ENCODE measurements at places on chromosomes 2 and 18. TPM values are rescaled to one million over a fixed set of nuclear protein-coding genes. Genes with fewer than 3 reads are reported as not detected.

SMYD1 gene
- not detected for total RNA-seq

PLEK gene
- total RNA-seq = not detected

ANKRD62 gene
- not detected for total RNA-seq

RRM2 gene
- total RNA-seq = 101 TPM

DNAJC5G gene
- total RNA-seq = not detected

GATA6 gene
- total RNA-seq = 0.03 TPM

ALK gene
- not detected for total RNA-seq

SERPINB8 gene
- total RNA-seq = 39.4 TPM

CD207 gene
- not detected for total RNA-seq

- DNase-seq = no peak
These were observed 37.5 kb downstream of the SNED1 start for GRCh38 chr2:241035818-241036396.

DNA sequence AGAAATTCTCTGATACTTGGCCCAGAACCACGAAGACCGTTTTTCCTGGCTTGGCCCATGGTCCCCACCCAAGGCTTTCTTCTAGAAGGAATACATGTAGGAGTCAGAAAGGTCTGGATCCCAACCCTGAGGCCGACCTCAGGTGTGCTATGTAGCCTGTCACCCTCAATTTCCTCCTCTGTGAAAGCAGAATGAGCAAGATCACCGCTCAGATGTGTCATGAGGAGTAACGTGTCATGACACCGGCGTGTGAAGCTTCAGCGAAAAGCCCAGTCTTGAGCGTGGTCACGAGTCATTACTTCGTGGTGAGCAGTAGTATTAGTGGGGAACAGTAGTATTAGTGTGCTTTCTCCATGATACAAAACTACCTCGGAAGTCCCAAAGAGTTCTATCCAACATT, 103.4 kb downstream of the ALPK2 start:
- peak; percentile 70 for DNase-seq

DNA sequence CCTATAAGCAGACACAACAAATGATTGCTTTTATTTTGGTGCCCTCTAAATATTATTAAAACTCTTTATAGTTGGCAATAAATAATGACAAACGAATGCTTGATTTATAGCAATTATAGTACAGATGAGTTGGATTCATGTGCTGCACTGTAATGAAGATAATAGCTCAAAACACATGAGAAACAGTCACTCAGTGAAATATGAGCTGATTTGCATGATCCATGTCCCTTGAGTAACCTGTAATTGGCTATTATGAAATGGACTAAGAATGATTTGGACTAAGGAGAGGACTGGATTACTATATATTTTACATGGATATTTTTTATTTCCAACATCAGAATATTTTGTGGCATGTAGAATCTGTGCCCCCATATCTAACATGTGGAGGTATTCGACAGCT, 365.6 kb upstream of the UBE2E3 start:
- no peak for DNase-seq

DNA sequence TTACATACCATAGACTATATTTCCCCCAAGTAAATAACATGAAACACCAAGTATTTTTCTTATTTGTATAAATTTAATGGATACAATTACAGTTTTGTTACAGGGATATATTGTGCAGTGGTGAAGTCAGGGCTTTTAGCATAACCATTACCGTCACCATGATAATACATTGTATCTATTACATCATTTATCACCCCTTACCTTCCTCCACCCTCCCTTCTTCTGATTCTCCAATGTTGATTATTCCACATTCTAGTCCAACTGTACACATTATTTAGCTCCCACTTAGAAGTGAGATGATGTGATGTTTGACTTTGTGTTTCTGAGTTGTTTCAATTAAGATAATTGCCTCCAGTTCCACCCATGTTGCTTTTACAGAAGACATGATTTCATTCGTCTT, 35.2 kb upstream of the NETO1 start:
- DNase-seq = no peak

- no peak for DNase-seq
These were observed 77.8 kb downstream of the ATP9B start for GRCh38 chr18:79147014-79147413.

DNA sequence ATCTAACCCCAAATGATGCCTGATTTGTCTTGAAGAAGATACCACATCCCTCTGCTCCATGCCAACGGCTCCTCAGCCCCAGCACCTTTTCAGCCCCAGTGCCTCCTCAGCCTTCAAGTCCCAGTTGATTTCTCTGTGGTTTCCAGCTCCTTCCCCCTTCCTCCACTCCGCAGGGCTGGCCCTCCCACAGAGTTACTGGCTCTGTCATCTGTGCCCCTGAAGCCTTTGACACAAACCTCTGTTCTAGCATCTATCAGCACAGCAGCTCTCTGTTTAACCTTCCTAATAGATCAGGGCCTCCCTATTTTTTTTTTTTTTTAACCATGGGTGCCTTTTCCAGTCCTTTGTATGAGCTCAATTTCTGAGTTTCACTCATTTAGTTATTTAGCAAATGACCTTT, 201.3 kb upstream of the CXCR4 start:
- DNase-seq = no peak

DNA sequence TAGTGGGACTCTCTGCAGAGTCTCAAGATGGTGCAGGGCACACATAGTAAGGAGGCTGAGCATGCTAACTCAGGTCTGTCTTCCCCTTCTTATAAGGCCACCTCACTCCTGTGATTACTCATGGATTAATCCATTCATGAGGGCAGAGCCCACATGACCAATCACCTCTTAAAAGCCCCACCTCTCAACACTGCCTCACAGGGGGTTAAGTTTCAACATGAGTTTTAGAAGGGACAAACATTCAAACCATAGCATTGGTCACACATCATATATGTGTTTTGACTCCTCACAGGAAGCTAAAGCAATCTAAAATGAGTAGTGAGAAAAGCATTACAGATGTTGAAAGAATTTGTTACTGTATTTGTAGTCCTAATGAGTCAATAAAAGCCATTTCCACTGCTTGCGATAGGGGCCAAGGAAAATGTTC, 57.5 kb downstream of the DTNA start:
- peak; percentile 99 for DNase-seq

GRCh38 chr2:192487636-192488035, 292.9 kb upstream of the TMEFF2 start:
- no peak for DNase-seq

GRCh38 chr2:182628916-182629315, 87.1 kb upstream of the DNAJC10 start:
- no peak for DNase-seq

GRCh38 chr18:77935342-77935741, 685.7 kb downstream of the GALR1 start:
- DNase-seq = no peak

DNA sequence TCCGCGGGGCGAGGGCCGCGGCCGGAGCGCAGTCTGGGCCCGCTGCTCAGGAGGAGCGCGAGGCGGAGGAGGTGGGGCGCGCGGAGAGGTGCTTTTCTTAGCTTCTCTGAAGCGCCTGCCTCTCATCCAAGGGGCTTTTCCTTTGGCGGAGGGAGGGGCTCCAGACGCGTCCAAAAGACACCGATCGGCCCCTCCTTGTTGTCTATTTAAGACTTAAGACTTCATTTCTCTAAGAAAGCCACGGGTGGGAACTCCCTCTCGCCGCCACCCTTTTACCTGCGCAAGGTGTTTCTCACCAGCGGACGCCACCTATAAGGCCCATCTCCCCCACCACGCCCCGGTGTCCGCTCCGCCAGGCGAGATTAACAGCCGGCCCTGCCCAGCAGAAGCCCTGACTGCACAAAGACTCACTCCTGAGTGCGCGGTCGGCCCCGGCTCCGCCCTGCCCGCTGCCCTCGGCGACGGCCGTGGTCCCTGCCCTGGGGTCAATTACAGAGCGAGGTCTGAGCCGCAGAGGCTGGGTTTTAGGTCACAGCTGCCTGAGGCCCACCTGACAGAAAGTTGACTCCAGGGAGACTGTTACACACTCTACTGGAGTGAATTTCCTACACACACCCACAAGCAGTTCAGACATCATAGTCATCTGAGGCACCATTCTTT, at the start of gene DSC2:
Gene DSC2 (minus strand): TSS at position 397 of the 660 bp plus-strand sequence. CDS start 450 bp downstream, outside the sequence.
- DNase-seq = peak; percentile 66

GRCh38 chr2:97950329-97951154, 45.2 kb downstream of the TMEM131 start:
- DNase-seq = peak; percentile 81

- no peak for DNase-seq
These were observed 183.7 kb downstream of the INO80D start for GRCh38 chr2:205902041-205902899.

DNA sequence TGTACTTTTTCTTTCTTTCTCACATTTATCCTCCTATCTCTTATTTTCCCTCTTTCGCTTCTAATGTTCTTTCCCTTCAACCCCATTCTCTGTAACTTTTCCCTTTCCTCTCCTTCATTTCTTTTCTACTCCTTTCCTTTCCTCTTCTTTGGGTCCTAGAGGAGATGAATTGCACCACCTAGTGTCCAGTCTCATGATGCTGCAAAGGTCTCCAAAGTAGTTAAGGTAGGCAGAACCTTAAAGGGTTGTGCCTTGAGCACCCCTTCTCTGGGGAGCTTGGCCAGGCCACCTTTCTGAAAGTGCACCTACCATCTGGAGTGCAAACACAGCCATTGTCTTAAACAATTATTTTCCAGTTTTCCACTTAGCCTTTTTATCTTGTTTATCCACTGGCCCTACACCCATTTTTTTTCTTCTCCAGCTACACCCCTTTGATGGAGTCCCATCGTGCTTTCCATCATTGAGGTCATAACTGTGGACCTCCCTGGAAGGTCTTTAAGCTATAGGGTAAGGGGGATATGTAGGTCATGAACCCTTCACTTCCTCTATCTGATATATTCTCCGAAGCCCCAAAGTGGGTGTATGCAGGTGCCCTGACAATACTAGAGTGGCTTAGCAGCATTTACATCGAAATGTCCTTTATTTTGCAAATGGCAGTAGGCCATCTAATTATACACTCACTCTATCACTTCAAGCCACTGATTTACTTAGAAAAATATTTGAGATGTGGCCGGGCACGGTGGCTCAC, 155.9 kb downstream of the ESCO1 start:
- peak; percentile 46 for DNase-seq

DNA sequence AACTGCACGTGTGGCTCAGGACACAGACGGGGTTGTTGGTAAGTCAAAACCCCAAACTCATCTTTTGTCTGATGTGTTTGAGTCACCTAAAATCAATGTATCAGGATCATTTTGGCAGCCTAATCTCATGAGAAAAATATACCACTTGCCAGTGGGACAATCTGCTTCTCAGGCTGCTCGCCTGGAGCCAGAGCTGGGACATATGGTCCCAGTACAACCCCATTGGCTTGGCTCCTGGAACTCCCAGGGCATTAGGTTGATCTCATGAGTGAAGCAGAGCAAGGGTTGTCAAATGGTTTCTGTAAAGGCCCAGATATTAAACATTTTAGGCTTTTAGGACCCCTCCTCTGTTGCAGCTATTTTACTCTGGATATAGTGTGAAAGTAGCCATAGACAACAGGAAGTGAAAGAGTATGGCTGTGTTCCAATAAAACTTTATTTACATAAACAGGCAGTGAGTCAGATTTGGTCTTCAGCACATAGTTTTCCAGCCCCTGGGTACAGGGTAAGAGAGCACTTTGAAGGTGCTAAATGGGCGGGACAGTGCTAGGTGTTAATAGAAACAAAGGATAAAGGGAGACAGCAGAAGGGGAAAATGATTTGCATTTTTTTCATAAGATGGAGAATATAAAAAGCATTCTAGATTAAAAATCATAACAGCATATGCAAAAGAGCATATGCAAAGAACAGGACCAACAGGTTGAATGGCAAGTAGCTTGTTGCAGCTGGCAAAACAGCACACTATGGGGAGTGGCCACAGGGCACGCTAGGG, 290.8 kb downstream of the KCNS3 start:
- DNase-seq = no peak

- DNase-seq = no peak
These were observed 34.7 kb upstream of the MAP2 start for GRCh38 chr2:209389171-209389618.

DNA sequence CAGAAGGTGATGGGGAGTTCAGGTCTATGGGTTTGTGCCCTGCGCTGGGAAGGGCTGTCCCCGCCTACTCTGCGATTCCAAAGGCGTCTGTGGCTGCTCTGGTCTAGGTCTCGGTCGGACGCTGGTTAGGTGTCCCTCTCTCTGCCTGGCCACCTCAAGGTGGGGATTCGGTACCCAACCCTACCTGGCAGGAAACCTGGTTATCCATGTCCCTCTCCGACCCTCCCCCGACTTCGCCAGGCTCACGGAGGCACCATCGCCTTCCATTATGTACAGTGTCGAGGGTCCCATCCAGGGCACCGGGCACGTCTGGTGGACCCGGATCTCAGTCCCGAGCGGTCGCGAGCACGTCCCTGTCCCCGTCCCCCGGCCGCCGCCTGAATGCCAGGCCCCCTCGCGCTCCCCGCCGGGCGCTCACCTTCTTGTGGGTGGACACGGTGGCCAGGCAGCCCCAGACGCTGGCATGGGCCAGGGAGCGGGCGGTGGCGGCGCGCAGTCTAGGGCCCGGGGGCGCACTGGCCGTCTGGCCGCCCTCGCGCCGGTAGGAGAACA, 628 bp downstream of the CREG2 start:
- no peak for DNase-seq

DNA sequence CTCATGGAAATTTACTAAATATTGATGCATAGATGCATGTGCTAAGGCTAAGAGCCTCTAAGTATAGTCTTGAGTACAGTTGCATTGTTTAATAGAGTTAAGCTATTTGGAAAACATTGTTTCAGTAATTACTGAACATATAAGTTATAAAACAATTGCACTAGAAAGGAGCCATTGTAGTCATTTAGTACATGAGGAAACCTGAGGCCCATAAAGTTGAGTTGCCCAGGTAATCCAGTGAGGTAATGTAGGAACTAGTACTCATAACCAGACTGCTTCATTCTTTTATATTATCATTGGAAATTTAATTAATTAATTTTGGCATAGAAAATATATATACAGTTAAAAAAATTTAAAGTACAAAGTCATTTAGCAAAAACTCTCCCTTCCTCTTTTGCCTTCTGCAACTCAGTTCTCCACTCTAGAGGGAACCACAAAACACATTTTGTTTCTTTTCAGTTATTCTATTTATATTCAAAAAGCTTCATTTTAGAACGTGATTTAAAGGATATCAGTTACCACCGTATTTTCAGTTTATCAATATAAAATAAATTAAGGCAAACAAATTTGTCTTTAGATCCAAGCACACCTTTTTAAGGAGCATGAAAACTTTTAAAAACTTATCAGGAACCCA, 27.8 kb upstream of the TBR1 start:
- DNase-seq = no peak

- no peak for DNase-seq
These were observed 432.3 kb downstream of the STK39 start for GRCh38 chr2:167814881-167815718.
